ENCODE measurements at places on chromosomes 12 and 14. TPM values are rescaled to one million over a fixed set of nuclear protein-coding genes. Genes with fewer than 3 reads are reported as not detected.

GRCh38 chr12:42442311-42442759 is 116.4 kb downstream of the PPHLN1 start:
- DNase-seq: no peak

DNA sequence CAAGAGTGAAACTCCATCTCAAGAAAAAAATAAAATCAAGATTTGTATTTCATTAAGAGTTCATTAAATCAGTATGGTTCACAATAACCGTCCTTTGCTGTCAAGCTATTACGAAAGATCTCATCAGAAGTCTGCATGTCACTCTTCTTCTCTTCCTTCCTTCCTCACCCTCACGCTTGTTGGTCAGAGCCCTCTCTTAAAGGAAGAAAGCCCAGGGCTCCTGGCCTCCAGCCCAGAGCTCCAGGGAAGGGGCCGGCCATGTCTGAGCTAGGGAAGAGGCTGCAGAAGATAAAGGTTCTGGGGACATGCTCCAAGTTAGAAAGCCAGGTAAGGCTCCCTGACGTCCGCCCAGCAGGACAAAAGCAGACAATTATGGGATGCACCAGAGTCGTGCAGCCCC is 43.1 kb upstream of the DLK1 start:
- no peak for DNase-seq

DNA sequence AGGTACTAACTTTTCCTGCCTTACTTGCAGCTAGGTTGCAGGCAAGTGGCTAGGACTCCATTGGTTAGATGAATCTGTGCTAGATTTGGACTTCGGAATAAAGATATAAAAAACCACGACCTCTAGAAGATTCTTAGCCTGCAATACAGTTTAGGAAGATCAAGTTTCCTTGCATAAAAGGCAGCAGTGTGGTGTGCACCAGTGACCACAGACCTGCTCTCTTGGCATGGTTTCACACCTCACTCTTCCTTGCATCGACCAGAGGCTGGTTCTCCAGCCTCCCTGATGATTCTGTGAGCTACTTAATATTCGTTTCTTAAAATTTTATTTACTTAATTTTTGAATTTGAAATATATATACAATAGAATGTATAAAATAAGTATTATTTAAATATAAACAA is 9.8 kb downstream of the KLHDC1 start:
- DNase-seq: no peak

- no peak for DNase-seq
Observed at GRCh38 chr12:262817-263216, at the start of gene SLC6A13. TSS of gene SLC6A13 (minus strand) at chr12:262836. CDS start at chr12:260052, 2,784 bp downstream.

GRCh38 chr14:71648725-71649124 is 283.5 kb upstream of the RGS6 start:
- DNase-seq: no peak

- no peak for DNase-seq
Observed at GRCh38 chr12:106506691-106507090, 76.1 kb upstream of the RFX4 start.

- DNase-seq: no peak
Observed at GRCh38 chr12:27034607-27035293, 12.4 kb downstream of the MED21 start.

DNA sequence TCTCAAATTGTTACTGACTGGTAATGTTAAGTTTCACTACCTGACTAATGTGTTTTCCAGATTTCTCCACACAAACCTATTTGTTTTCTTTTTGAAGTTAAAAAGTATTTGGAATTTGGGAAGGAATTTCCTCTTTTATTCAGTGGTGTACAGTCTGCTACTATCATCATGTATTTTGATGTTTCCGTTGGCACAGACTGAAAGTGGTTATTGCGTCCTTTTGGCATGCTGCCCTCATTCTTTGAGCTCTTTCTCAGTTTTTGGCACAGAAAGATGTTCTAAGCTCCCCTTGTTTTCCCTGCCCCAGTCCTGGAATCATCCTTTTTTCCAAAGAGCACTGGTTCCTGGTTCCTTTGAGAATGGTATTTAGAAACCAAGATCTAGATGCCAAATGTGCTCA is 31.4 kb upstream of the RTRAF start:
- no peak for DNase-seq

- no peak for DNase-seq
Observed at GRCh38 chr12:13099844-13100604, 3.4 kb downstream of the GSG1 start.

DNA sequence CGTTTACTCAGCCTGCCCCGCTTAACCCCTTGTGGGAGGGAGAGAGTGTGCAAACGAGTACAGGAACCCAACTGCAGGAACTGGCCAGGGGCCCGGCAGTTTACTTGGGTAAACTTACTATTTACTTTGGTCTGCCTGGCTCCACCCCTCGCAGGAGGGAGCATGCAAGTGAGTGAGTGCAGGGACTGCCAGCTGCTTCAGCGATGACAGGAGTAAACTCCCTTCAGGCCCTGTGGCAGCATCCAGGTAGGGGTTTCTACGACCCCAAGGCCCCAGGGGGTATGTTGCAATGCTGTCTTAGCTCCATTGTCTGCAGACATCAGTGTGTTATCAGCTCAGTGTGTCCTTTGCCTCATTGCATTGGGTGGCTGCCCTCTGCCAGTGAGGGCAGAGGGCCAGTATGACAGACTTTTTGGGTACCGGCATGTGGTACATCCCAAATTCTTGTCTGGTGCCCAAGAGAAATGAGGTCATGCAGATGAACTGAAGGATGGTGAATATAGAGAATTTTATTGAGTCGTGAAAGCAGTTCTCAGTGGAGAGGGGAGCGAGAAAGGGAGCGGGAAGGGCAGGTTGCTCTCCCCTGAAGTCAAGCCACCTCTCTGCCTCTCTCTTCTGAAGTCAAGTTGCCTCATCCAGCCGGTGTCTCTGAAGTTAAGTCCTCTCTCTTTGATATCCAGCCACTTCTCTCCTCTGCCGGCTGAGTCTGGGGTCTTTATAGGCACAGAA is 181.8 kb downstream of the FUT8 start:
- no peak for DNase-seq

- DNase-seq: no peak
Observed at GRCh38 chr12:23560611-23561010, 388.9 kb downstream of the SOX5 start.

DNA sequence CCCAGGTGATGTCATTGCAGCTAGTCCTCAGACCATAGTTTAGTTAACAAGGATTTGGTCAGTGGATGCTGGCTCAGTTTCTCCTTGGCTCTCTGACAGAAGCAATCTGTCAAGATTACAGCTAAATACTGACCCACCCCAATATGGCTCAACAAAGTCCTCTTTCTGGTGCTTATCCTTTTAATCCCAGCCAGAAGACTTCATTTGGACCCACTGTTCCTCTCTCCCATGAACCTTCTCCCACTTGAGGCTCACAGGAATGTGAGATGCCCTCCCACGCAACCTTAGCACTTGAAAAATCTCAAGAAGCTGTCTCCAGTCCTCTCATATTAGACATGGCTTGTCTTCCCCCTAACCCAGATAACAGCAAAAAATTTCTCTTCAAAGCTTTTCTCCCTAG is 47.7 kb downstream of the C12orf50 start:
- no peak for DNase-seq

- DNase-seq: no peak
Observed at GRCh38 chr14:61703342-61704129, 8.2 kb downstream of the HIF1A start.

- no peak for DNase-seq
Observed at GRCh38 chr14:88904864-88905263, 80.4 kb downstream of the TTC8 start.

GRCh38 chr12:29773076-29773475 is 10.7 kb downstream of the TMTC1 start:
- DNase-seq: no peak

DNA sequence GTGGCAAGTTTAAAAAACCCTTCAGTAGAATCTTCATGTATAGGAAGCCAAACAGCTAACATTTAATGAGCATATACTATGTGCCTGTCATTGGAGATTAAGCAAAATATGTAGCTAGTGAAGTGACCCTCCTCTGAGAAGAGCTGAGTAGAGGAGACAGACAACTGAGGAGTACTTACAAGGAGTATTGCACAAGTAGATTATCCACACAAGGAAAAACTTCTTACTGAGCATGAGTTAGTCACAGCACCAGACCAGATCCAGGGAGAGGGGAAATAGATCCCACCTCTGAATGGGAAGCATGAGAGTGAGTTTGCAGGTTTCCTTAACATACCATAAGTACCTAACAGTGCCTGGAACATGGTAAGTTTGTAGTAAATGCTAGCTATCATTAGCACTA is 33.0 kb downstream of the FRMD6 start:
- no peak for DNase-seq

DNA sequence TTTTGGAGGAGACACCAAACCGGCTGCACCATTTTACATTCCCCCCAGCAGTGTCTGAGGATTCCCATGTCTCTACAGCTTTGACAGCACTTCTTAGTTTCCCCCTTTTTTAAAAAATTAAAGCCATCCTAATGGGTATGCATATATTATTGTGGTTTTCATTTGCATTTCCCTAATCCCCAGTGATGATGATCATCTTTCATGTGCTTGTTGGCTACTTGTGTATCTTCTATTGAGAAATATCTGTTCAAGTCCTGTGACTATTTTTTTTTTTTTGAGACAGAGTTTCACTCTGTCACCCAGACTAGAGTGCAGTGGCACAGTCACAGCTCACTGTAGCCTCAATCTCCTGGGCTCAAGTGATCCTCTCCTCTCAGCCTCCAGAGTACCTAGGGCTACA is 23.2 kb upstream of the ASPG start:
- DNase-seq: no peak

GRCh38 chr12:108069651-108070165 is 59.4 kb upstream of the WSCD2 start:
- DNase-seq: no peak

KRT77 gene
- 359 TPM for total RNA-seq

CAPZA3 gene
- total RNA-seq: 5.3 TPM

DNAJC22 gene
- total RNA-seq: 1.3 TPM

GPR135 gene
- total RNA-seq: 5.9 TPM

B4GALNT3 gene
- total RNA-seq: 30.7 TPM

ACSM4 gene
- total RNA-seq: not detected

GARIN6 gene
- total RNA-seq: not detected

CACNB3 gene
- total RNA-seq: 15.2 TPM

REC8 gene
- 16.7 TPM for total RNA-seq

NEUROD4 gene
- total RNA-seq: not detected

SLC6A15 gene
- total RNA-seq: 5.9 TPM

TRHDE gene
- 1.2 TPM for total RNA-seq

GPR84 gene
- total RNA-seq: 0.38 TPM

PTHLH gene
- total RNA-seq: 2.0 TPM

WIF1 gene
- 0.34 TPM for total RNA-seq

DIO2 gene
- total RNA-seq: 7.5 TPM

SERPINA10 gene
- not detected for total RNA-seq

DBX2 gene
- not detected for total RNA-seq

TAS2R8 gene
- total RNA-seq: not detected

Measured in suprapubic skin (tissue), 4 donors.